Fibroblast of the conjunctiva (primary cell): ENCODE measurements at places on chromosomes 5 and 9.

DNA sequence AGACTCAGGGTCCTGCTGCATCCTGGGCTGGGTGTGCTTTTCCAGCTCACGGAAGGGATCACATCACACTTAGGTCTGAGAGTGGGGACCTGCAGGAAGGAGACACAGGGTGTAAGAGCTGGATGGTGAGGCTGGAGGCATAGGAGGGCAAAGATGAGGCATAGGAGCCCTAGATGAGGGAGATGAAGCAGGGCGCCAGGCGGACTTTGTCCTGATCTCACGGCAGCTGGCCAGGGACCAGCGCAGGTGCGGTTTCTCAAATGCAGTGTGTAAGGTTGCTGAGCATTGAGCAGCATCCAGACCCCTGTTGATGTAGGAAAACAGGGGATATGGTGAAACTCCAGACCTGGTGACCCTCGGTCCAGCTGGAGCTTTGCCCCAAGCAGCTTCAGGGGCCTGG is 156.5 kb downstream of the PSAT1 start:
- DNase-seq, result no peak

DNA sequence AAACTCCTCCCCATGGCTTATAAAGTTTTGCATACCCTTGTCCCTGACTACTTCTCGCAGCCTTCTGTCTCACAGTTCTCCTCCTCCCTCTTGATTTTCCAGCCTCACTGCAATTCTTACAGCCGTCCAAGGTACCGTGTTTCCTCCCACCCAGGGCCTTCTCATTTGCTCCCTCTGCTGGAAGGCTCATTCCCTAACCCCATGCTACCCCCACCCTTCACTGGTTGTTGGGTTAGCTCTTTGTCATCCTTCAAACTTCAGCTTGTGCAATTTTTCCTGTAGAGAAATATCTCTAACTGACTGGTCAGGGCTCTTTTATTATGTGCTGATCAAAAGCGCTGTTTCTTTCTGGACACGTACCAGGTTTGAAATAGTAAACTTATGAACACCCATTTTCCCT is 329.2 kb downstream of the EBF1 start:
- DNase-seq, result peak; percentile 68

DNA sequence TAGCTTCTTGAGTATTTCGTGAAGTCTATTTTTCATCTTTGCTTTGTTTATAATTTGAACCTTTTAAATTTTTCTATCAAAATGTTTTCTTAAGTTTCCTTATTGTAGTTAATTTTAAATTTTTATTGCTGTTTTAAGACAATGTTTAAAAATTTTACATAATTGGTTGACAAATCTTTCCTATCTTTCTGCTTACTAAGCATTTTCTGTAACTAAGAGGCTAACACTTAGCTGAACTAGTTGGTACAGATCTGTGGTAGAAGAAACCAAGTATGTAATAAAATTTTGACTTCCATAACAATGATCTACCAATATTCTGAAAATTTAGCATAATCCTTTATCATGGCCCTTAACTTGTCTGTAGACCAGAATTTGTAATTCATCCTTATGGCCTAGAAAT is 32.3 kb upstream of the TNPO1 start:
- no peak for DNase-seq

DNA sequence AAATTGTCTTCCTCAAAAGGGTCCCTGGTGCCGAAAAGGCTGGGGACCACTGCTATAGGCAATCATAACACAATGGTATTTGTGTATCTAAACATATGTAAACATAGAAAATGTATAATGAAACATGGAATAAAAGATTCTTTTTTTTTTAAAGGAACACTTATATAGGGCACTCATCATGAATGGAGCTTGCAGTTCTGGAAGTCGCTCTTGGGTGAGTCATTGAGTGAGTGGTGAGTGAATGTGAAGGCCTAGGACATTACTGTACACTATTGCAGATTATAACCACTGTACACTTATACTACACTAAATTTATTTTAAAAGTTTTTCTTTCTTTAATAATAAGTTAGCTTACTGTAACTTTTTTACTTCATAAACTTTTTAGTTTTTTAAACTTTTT is 176.4 kb downstream of the ARRDC3 start:
- no peak for DNase-seq

DNA sequence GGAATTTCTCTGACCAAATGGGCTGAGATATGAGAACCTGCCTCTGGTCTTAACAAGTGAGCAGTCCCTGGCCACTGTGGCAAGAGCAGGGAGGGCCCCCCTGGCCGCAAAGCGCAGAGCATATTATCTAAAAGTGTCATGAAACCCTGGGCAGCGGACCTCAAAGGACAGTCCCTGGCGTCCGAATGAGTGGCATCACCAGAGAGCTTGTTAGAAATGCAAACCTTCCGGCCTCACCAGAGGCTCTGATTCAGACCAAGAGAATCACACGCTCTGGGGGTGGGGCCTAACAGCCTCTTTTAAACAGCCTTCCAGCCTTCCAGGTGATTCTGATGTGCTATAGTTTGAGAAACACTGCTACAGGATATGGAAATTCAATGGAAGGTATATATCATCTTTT is 10.9 kb downstream of the PTPN3 start:
- DNase-seq, result no peak

DNA sequence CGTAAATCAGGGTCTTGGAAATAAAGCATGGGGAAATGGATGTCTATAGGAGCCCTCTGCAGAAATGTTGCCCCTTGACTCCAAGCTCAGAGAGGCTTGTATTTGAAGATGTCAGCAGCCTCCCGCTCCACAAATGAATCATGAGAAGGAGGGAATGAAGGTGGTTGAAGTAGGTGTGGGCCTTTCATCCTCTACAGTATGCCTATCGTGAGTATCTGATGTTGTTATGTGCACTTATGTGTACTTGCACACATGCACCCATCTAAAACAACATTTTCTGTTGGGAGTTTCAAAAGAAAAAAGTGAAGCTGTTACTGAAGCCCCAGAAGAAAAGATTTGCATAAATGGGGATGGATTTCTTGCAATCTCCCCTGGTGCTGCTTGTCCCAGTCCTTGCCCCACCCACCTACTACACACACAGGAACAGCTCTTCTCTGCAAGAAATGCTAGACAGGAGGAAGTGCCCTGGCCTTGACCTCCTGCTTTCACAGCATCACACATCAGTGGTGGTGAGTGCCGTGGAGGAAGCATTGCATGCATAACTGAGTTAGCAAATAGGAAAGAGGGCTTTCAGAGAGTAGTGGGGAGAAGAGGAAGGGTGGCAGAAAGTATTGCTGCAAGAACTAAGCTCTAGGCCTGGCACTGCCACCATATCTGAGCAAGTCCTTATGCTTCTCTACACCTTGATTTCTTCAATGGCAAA is 156.1 kb downstream of the SNX18 start:
- no peak for DNase-seq

DNA sequence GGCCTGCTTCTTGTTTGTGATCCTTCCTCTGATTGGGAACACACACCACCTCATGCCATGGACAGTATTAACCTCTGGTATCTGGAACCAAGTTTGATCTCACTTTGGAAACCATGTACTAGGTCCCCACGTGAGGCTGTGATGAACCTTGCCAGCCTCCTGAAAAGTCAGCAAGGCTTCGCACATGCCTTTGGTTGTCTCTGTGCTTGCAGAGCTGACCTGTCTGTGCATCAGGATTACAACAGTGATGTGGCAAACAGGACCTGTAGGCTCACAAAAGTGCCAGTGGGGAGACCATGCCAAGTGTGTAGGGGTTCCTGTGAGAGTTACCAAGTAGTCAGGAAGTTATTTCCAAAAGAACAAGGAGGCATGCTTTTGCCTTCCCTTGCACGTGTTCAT is 1.4 kb downstream of the ACO1 start:
- DNase-seq, result no peak

- DNase-seq, result no peak
Measured at GRCh38 chr5:79062436-79062835, 7.0 kb downstream of the DMGDH start.

- no peak for DNase-seq
Measured at GRCh38 chr5:19240170-19240569, 747.8 kb downstream of the CDH18 start.

GRCh38 chr5:154421868-154422267 is 23.9 kb upstream of the SAP30L start:
- DNase-seq, result no peak

DNA sequence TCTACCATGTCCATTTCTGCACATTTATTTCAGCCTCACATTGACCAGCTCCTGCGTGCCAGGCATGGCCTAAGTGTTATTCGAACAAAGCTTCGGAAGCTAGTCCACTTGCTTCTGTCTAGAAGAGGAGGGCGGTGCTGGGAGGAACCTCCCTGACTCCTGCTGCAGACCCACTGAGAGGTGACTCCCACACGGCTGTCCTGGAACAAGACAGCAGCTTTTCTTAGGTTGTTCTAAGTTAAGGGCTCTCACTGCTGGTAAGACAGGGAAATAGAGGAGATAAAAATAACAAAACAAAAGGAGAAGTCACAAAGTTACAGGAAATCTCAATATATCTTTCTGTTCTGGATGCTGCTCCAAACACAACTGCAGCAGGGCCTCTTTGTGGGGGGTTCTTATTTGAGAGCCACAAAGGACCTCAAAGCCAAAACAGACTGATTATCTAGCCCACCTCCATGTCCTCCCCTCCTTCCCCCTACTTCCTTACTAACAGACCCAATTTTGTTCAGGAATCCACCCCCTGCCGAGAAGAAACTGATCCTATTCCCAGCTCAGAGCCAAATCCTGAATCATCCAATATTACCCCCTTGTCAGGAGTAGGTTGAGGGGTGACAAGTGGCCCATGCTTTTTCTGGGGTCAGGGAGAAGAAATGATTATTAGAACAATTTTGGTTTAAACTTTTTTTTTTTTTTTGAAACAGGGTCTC is 28.4 kb upstream of the KCNIP1 start:
- no peak for DNase-seq

DNA sequence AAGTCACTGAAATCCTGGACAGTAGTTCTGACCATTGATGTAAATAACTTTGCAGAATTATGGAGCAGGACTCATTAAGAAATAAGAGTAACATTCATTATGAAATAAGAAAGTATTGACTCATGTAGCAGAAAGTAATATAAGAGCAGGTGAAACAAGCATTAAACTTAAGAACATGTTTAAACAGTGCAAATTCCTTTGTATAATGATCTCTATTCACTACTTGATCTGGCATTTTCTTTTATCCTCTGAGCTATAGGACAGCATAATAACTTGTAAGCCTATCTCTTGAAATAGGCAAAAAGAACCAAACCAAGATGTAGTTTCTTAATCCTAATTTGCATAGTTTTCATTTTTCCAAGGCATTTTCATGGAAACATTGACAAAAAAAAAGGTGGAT is 42.3 kb downstream of the PLGRKT start:
- DNase-seq, result no peak

DNA sequence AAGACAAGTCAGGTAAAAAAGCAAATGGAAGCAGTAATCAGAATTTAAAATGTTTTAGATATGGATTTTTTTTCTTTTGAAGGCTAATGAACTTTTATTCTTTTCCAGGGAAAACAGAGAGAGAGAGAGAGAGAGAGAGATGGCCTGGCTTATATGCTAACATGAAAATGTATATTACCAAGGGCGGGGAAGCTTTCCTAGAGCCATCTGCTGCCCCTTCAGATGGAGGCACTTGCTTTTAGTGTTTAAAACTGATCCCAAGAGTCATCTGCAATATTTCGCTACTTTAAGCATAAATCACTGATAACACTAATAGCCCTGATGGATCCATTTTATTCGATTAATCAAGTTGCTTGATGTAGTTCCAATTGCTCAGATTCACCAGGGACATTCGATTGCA is 186.1 kb upstream of the ADAMTS16 start:
- no peak for DNase-seq

GRCh38 chr5:104370523-104370922 is 807.9 kb upstream of the NUDT12 start:
- DNase-seq, result no peak

GRCh38 chr5:33939556-33940262 is 3.5 kb downstream of the RXFP3 start:
- DNase-seq, result no peak

DNA sequence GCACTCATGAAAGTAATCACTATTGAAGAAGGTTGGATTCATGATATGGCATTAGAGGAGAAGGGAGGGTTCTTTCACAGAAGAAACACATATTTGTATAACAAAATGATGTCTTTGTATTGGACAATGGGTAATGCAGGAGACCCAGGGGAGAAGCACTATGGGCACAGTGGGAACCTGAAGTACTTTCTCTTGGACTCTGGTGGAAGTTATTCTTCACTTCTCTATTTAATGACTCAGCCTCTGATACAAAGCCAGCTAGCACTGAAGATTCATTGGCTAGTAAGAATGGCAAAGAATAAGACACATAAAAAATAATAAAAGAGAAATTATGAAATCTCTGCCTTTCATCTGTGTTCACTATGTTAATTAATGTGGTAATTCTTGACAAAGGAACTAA is 149.9 kb upstream of the PRR16 start:
- DNase-seq, result peak; percentile 1

- no peak for DNase-seq
Measured at GRCh38 chr5:149654231-149654630, 72.9 kb downstream of the ARHGEF37 start.

- no peak for DNase-seq
Measured at GRCh38 chr9:137313956-137314560, 12.0 kb upstream of the NRARP start.

GRCh38 chr5:7869474-7870136 is 657 bp downstream of the MTRR start:
- DNase-seq, result no peak

DNA sequence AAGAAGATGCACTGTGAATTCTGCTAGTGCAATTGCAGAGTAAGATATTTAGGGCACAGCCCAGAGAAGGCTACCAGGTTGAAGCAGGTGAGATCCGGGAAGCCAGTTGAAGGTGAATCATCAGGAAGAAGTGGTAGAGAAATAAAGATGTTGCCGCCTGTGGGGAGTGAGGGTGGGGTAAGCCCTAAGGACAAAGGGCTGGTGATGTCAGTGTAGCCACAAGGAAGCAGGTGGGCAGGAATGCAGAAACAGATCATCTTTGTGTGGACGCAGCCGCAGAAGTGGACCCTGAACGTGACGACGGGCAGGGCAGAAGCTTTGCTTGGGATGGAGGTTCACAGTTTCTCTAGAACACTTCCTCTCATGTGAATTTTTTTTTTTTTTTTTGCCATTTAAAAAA is 164.2 kb downstream of the ACTL7B start:
- DNase-seq, result no peak

DNA sequence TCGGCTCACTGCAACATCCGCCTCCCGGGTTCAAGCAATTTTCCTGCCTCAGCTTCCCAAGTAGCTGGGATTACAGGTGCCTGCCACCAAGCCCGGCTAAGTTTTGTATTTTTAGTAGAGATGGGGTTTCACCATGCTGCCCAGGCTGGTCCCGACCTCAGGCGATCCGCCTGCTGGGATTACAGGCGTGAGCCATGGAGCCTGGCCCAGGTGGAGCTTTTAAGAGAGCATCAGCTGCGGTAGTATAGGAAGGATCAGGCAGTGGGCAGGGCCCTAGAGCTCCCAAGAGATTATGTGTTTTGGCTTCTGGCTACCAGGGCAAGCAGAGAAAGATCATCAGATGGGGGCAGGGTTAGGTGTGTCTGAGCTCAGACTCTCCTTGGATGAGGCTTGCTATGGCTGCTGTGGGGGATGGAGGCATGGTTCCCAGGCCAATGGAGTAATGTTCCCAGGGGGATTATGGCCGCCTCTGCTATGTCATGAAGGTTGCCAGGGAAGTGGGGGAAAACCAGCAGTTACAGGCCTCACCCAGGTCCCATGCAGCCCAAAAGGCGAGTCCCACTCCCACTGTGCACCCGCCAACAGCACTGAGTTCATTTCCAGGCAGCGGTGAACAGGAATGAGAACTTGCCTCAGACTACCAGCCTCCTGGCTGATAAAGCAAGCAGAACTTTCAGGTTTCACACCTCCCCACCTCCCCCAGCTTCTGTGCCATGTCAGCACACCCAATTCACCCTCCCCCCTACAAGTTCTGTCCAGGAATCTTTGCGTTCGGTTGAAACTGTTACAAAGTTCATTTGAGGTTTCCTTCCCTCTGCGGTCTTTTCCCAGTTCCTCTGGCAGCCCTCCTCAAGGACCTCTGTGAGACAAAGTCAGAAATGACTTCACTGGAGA is 507.6 kb downstream of the SPATA31D1 start:
- DNase-seq, result no peak
